ENCODE measurements at places on chromosomes 1 and 21.

DNA sequence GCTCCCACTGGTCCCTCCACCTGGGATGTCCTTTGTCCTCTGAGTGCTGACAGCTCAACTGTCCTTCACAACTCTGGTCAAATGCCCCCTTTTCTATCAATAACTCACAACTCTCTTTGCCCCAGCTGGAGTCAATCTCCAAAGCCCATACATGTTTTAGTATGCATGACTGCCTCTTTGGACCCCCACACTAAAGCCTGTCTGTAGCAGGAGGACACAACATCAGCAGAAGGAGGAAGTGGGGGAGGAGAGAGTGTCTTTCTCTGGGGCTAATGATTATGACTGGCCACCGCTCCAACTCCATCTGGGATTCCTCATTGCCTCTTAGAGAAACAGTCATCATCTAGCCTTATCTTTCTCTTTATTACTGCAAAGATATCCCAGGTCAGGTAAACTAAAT, 186.6 kb upstream of the FGGY start:
- no peak for ATAC-seq

DNA sequence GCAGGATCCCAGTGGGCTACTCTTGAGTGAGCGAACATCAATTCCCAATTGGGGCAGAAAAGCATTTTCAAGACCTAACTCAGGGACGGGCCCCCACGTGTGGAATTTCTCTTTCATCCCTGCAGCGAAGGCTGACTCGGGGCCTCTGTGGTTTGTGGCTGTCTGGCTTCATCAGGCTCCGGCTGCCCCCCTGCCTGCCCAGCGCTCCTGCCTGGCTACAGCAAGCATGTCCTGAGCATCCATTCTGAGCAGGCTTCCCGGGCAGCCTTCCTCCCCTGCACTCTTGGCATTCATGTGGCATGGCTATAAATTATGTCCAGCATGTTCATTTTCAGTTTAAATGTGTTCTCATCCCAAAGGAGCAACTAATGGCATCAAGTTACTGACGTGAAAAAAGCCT, 588.1 kb downstream of the KIF26B start:
- no peak for ATAC-seq

DNA sequence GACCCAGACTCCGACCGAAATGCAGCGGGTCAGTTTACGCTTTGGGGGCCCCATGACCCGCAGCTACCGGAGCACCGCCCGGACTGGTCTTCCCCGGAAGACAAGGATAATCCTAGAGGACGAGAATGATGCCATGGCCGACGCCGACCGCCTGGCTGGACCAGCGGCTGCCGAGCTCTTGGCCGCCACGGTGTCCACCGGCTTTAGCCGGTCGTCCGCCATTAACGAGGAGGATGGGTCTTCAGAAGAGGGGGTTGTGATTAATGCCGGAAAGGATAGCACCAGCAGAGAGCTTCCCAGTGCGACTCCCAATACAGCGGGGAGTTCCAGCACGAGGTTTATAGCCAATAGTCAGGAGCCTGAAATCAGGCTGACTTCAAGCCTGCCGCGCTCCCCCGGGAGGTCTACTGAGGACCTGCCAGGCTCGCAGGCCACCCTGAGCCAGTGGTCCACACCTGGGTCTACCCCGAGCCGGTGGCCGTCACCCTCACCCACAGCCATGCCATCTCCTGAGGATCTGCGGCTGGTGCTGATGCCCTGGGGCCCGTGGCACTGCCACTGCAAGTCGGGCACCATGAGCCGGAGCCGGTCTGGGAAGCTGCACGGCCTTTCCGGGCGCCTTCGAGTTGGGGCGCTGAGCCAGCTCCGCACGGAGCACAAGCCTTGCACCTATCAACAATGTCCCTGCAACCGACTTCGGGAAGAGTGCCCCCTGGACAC, 534 bp downstream of the C1orf56 start:
- peak; percentile 89 for ATAC-seq

GRCh38 chr1:23019863-23020625, 776 bp downstream of the KDM1A start:
- peak; percentile 29 for ATAC-seq

- no peak for ATAC-seq
Observed at GRCh38 chr1:202603435-202603834, 106.8 kb downstream of the SYT2 start.

DNA sequence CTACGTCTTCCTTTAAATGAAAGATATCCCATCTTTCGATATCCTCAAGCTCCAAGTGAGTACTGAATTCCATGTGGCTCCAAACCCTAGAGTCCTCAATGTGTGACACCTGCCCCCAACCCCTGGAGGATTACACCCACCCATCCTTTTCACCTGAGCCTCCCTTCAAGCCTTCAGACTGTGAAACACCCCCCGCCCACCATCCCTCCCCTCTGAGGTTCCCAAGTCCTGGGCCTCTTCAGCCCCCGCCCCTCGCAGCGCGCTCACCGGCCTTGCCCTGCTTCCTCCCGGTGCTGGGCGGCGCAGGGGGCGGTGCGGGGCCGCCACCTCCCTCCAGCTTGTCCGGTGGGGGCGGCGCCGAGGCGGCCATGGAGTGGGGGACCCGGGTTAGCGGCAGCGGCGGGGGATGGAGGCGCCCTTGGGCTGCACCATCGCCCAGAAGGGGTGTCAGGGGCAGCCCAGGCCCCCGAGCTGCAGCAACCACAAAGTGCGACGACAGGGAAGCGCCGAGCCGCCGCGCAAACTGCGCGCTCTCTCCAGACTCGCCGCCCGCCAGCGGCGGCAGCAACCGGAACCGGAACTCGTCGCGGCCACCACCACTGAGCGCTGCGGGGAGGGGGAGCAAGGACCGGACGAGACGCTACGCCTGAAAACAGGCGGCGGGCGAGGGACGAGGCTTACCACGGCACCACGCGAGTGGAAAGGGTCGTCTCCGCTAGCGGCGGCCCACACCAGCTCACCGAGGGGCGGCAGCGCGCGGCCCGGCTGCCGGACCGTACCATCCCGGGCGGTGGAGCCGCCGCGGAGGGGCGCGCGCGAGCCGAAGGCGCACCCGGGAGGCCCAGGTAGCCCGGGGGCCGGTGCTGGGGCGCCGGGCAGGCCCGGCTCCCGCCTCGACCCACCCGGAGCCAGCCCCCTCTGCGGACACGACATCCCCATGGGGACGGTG, at the start of gene PYGO2:
Gene PYGO2 (minus strand): TSS at position 576 of the 949 bp plus-strand sequence. CDS start 206 bp downstream, at position 370.
- peak; percentile 93 for ATAC-seq

- ATAC-seq, result no peak
Observed at GRCh38 chr1:112911506-112912220, 44.3 kb downstream of the SLC16A1 start.

- ATAC-seq, result no peak
Observed at GRCh38 chr1:7528386-7529198, 242.5 kb upstream of the VAMP3 start.

DNA sequence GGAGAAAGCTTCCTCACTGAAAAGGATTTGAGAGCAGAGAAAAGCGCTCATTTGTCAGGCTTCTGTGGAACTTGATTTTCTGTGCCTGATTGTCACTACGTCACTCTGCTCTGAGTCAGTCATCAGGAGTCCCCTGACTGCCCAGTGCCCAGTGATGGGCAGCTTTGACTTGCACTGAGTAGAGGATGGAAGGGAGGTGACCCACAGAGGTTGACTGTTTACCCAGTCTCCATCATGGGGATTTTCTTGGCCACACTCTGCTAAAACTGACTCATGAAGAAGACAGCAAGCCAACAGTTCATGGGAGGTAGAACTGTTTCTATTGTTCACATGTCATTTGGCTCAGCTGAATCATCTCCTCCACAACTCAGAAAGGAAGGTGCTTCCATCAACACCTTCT, 82.1 kb upstream of the DUSP10 start:
- ATAC-seq, result peak; percentile 39

GRCh38 chr1:41514381-41514780, 29.9 kb upstream of the EDN2 start:
- ATAC-seq, result no peak

DNA sequence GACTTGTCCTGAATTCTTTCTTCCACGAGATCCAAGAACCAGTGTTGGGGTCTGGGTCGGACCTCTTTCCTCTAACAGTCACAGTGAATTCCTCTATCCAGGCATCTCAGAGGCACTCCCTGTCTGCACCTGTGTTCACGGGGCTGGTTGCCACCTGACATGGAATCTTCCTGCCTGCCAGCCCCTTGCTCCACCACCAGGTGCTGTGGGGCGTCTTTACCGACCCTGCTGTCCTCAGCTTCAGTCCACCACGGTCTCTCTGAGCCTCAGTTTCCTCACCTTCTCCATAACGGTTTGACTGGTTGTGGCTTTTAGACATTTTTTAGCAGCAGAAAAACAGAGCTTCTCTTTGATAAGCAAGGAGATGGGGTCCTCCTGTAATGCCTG, 62.7 kb downstream of the SDC3 start:
- no peak for ATAC-seq

GRCh38 chr1:248696261-248696660, 6.3 kb downstream of the OR14I1 start:
- peak; percentile 16 for ATAC-seq

DNA sequence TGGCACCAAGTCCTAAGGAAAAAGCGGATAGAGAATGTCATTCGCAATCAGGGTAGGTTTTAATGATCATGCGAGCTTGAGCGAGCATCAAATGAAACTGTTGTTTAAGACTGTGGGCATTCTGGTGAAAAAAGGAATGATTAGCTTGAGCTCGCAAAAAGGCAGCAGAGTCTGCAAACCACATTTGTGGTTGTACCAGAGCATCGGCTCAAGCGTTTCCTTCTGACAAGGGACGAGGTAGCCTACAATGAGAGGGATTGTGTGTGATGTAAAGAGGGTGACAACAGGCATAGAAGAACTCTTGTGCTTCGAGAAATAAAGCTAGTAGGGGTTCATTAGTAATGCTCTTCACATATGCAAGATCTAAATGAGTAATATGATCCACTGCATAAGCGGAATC, 11.1 kb upstream of the CD48 start:
- no peak for ATAC-seq

Measured in stimulated activated memory B cell treated with anti-CD40 and anti-IgM and Interleukin-4, amounts not matched to agents 10 μg/mL and 1 μg/mL and 100 μg/mL, for 72 hours (primary cell).